ENCODE measurements at places on chromosomes 3 and 15. TPM values are rescaled to one million over a fixed set of nuclear protein-coding genes. Genes with fewer than 3 reads are reported as not detected.
A peak's percentile ranks its signal among the peaks of the same experiment; 100 is the strongest.

EAF1 gene
- polyA plus RNA-seq: 4.0 TPM

MUC4 gene
- polyA plus RNA-seq: 0.02 TPM

ADAMTS9 gene
- polyA plus RNA-seq: 15.4 TPM

TEX55 gene
- polyA plus RNA-seq: not detected

TNFAIP8L3 gene
- polyA plus RNA-seq: 6.5 TPM

DNA sequence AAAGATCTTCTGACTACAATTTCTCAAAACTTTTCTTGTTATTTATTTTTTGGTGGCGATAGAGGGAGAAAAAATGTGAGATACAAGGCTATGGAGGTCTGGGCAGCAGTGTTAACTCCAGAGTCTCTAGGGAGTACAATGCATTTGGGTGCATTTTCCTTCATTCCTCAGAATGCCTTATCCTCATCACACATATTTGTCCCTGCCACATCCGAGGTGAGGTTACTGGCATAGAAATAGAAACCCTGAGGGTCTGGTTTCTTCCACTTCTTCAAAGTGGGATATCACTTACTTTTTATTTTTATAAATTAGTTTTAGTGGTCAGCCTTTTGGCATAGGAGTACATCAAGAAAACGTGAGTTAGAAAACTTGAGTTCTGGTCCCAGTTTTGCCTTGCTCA is 150.4 kb downstream of the TIGIT start:
- no peak for DNase-seq

DNA sequence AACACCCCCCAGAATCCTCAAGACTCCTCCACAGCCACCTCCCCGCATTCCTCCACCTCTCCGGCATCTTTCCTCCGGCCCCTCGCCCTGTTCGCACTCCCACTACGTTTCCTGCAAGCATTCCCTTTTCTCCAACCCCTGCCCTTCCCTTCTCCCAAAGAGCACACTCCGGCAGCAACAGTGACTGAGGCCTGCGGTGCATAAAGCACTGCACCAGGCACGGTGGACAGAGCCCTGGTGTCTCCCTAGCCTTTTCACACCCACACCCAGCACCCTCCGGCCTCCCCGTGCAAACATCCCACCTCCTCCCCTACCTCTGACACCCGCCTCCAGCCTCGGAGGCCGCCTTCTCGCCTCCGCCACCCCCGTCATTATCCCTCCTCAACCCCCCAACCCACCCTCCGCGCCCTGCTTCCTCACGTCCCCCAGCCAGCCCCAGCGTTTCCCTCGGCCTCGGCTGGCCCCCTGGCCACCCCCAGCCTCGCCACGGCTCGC is 577 bp downstream of the ZNF148 start:
- no peak for DNase-seq

- DNase-seq: no peak
Measured at GRCh38 chr3:106945435-106945834, 431.8 kb upstream of the CCDC54 start.

DNA sequence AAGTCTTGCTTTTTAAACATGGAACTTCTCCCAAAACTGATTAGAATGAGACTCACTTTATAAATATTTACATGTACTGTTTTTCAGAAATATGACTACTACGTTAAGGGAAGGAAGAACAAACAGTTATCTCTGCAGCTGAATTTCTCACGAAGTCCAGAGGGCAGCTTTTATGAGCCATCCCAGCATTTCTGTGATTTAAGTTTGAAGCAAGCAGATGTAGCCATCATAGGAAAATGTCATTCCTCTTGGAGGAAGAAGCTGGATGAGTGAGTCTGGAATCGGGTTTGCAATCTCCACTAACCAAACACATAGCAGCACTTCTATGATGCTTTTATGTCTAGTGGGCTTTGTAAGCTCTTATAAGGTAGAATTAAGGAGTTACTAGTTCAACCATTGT is 53.7 kb downstream of the SCN11A start:
- no peak for DNase-seq

GRCh38 chr15:61890106-61890505 is 170.1 kb downstream of the VPS13C start:
- no peak for DNase-seq

DNA sequence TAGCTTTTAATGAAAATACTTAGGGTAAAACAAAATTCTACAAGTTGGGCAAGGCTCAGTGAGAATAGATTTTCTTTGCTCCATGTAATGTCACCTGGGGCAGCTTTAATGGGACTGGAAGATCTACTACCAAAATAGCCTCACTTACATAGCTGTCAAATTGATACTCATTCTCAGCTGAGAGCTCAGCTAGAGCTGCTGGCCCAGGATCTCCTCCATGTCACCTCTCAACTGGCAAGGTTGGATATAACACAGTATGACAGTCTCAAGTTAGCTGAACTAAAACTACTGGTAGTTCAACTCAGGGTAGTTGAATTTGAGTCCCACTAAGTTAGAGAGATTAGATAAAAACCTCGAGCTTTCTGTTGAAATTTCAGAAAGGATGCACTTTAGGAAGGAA is 218.5 kb upstream of the PLSCR5 start:
- no peak for DNase-seq

DNA sequence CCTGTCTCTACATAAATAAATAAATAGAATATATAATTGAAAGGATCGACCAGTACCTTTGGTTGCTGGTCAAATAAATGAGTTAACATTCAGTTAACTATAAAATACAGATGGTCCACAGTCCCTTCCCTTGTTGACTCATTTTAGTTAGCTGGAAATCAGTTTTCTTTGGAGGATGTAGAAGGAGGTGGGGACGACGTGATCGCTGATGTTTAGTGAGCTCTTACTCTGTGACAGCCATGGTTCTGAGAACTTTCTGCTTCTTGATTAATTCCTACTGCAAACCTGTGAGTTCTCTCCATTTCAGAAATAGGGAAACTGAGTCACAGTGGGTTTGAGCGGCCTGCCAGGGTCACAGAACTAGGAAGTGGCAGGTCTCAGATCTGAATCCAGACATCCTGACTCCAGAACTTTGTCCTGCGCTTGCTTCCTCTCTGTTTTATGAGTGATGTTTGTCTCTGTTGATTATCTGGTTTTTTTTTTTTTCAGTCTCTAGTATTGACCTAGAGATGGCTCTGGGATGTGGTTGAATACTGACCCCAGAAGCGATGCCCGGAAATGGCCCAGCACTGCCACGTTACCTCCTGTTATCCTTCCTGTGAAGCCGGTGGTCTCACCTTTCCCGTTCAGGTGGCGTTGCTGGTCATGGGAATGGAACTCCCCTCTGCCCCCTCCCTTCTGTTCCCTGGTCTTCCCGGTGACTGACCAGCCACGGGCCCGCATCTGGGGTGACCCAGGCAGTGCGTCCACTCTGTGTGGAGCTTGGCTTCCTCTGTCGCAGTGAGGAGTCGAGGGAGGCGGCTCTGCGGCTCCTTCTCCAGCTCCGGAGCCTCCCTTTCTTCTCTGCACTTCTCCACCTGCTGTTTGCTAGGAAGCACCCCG is 18.2 kb downstream of the SYNM start:
- DNase-seq: no peak

GRCh38 chr15:96421178-96421601 is 90.7 kb downstream of the NR2F2 start:
- no peak for DNase-seq

DNA sequence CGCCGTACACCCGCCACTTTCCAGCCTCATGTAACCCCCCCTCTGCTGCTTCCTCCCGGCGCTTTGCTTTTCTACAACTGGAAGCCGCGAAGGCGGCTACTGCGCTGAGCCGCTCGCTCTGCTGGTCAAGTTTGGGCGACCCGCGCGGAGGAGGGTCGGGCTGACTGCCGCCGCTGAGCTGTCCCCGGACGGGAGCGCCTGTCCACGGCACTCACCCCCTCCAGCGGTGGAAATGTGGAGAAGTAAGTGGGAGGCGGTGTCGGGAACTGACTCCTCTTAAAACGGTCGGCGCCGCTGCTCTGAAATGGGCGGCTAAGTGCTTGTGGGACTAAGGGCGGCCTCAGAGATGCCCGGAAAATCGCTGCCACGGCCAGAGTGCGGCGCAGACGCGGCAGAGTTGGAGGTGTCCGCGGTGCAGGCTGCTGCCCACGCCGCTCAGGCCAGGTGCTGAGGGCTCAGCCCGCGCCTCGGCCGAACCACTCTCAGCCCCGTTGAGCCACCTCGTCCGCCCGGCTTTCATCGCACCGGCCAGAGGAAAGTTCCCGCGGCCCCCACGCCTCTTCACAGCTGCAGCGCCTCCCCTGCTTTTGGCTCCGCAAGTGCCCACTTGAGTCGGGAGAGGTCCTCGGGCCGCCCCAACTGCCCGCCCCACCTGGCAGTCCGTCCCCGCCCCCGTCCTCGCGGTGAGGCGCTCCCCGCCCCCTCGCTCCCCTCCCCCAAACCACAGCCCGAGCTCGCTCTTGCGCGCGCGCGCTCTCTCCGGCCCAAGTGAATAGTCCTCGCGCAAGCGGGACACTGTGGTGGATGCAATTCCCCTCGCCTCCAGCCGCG is at the start of gene EPHA6:
Gene EPHA6, plus strand, starts transcription at position 775 of the 831 bp plus-strand sequence.
- DNase-seq: peak; percentile 71

- DNase-seq: no peak
Measured at GRCh38 chr3:150393745-150394144, 14.4 kb upstream of the TSC22D2 start.

DNA sequence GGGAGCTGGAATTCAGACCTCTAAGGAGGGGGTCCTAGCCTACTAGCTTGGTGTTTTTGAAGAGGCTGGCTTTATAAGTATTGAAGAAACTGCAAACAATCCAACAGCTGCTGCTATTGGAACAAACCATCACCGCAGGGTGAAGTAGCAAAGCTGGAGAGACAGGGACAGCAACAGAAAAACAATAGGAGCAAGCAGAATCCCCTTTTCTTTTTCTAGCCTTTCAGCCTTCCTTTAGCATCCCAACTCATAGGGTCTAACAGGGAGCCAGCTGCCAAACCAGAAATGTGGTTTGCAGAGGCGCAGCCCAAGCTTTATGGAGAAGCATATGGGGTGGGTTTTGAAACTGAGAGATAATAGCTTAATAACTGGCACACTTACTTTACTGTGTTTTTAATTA is 106.2 kb upstream of the CHMP2B start:
- DNase-seq: no peak

DNA sequence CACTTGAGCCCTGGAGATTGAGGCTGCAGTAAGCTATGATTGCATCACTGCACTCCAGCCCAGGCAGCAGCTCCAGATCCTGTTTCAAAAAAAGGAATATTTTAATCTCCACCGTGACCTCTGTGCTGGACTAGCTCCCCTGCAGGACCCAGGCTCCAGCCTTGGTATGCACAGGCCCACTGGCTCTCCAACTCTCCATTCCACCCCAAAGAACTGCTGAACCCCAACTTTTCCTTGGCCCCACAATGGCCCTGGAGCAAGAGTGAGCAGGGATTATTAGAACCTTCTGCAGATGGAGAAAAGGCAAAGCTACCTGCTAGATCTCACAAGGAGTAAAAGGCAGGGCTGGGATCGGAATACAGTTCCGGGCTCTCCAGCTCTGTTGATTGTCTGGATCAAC is 32.8 kb upstream of the SFMBT1 start:
- DNase-seq: no peak

GRCh38 chr3:112013058-112013783 is 14.5 kb downstream of the TAGLN3 start:
- peak; percentile 83 for DNase-seq

DNA sequence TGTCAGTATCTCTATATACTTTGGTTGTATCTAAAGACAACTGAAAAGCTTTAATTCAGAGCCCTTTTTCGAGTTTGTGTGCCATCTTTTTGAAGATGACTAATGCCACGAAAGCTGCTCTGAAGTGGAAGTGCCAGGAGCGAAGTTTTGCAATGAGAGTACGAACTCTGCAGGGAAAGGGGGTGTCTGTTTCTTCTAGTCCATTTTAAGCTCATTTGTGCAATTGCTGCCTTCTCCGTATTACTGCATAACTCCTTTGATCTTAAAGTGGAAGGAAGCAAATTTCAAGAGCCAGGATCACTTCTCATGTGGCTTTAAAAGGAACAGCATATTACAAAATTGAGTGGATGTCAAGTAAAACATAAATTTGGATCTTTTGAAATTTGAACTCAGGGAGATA is 245.3 kb downstream of the FEZF2 start:
- DNase-seq: no peak

All from spleen (tissue), 13 donors.